ENCODE measurements at places on chromosomes 6 and 20.

DNA sequence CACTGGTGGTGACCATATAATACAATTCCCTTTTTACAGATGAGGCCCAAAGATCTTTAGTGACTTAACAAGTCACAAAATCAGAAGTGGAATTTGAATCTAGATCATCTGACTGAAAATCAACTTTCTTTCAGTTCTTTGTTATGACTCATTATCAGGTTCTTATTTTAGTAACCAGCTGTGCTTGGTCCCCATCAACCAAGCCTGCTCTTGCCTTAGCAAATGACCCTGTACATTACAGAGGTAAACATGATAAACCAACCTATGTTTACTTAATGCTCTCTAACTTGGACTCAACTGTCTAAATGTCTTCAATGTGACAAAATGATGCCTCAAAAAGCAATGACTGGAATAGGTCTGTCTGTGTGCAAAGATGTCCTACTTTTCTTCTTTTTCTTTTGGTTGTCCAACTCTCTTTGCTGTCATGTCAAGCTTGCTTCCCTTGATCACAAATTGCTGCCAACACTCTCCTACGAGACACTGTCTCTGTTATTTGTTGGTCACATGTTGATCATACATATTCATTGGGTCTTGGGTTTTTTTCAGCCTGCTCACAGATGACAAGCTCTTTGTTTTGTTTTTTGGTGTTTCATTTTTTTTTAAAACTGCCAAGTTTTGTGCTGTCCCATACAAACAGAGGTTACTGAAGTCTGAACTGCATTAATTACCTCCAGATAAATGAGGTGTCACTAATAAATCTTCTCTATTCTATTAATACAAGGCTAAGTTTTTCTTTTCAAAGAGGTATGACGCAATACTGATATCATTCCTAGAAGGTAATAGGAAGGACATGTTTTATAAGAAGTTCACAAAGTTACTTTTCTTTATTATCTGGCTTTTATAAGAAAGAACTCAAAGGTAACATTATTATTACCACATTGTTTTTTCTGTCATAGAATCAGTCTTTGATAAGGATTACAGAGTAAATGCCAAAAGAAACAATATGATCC, 62.2 kb upstream of the PLN start:
- DNase-seq: no peak

DNA sequence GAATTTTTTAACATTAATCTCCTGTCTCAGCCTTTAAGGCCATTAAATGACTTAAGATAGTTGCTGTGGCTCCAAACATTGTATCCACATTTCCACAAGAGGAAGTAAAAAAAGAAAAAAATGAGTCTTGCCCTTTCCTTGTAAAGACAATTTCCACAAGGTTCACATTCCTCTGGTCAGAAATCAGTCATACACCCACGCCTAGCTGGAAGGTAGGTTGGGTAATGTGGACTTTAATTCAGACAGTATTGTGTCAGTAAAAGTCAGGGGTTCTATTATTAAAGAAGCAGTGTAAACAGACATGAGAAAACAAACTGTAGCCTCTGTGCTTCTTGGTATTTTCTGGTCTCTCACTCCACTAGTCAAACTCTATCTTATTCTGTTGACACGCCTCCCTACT, 682.0 kb downstream of the GRIK2 start:
- DNase-seq: no peak

DNA sequence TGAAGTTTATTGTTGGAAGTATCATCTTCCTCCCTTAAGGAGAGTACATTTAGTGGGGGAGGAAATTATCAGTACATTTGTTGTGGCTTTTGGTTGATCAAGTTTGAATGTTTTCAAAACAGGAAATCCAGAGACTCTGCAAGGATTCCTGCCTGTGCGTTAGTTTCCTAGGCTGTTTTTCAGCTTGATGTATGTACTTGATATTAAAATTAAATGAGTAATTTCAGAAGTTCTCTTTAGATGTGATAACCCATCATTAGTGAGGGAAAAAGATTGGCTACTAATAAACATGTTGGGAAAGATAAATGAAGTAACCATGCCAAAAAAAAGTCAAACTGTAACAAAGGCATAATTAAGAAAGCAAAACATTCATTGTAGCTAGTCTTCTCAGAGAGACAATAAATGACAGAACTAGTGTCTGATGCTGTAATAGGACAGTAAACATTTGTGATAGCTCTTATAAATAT, 88.0 kb upstream of the TULP1 start:
- no peak for DNase-seq

- DNase-seq: peak; percentile 84
Observed at GRCh38 chr6:137432054-137432611, 62.1 kb downstream of the OLIG3 start.

DNA sequence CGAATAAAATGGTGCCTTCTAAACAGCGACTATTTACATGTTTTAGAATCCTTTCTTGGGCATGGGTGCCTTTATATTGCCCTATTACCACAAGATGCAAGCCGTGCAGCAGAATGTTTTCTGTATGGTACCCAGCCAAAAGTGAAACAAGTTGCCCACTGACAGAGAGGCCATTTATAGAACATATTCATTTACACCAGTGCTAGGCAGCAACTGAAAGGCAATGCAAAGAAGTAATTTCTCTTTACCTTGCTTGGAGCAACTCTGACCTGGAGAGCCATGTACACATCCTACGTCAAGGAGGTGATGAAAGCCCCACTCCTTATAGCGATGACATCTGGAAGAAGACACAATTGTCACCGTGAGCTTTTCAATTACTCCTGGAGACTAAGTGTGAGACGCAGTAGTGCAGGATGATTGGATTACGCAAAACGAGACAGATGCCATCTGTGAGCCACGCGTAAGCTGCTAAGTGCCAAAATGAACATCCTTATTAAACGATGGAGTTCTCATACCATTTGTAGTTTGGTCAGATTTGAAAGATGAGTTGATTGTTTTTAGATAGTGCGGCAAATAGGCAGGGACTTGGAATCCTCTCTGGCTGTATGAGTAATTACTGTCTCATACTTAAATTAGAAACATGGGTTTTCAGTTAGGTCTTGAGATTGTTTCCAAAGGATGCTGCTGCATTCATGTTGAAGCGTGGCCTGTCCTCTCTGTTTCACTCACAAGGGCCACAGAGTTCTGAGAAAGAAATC, at the start of gene TMEM244:
TSS of gene TMEM244 (minus strand) at position 408 of the 758 bp plus-strand sequence. CDS start at position 281, 127 bp downstream.
- DNase-seq: no peak

DNA sequence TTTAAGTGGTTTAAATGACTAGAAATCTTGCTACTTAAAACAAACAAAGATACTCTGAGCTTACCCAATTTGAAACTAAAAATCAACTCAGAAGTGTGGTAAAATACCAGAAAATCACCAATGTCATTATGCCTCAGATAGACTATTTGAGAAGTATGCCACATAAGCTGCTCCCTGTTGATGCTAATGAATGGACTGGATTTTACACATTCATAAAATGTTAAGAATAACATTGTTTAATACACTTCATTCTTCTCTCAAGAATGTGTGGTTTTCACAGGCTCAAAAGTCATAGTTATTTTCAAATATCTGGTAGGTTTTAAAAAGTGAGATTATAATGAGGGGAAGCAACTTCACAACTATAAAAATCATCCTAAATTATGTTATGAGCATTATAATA, 170.6 kb downstream of the TASP1 start:
- no peak for DNase-seq

DNA sequence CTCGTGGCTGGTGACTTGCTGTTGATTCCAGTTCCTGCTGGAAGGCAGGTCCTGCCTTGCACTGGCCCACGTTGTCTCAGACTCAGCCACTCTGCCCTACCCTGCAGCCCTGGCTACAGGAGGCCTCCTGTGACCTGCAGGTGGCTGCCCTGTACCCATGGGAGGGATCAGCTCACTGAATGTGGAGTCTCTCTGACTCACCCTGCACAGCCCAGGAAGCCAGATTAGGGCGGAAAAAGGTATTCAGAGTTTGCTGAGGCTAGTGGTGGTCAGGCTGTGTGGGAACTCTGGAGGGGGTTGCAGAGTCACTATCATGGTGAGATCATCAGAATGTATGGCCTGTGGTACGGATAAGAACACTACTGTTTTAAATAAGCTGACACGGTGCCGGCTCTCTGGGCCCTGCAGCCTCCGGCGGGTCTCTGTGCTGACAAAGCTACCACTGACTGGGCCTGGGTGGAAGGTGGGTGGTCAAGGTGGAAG, 24.7 kb upstream of the PYGB start:
- DNase-seq: no peak

GRCh38 chr6:139194740-139195139, 59.9 kb downstream of the HECA start:
- no peak for DNase-seq
